Stimulated activated CD4-positive, alpha-beta T cell treated with anti-CD3 and anti-CD28 coated beads, Interleukin-12 subunit alpha, Interleukin-12 subunit beta, amount 100 ng/mL, for 4 hours (primary cell): ENCODE measurements at places on chromosomes 2 and 18.
A peak's percentile ranks its signal among the peaks of the same experiment; 100 is the strongest.

GRCh38 chr18:31356025-31356424 is 20.6 kb upstream of the DSG4 start:
- no peak for DNase-seq

DNA sequence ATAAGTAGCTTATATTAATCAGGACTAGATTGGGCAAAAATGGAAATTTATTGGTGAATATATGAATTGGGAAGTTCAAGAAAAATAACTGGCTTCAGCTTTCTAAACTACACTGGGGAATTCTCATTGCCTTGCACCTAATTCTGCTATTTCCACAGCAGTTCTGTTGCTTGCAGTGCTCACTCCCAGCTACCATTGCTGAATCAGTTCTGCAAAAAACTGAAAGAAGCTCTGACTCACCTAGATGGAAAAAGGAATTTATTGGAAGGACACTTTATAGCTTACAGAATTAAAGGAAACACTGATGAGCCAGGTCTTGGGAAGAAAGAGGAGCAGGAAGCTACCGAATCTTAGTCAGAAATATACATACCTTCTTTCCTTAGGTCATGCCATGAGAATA is 60.3 kb upstream of the ACVR1 start:
- DNase-seq = no peak

DNA sequence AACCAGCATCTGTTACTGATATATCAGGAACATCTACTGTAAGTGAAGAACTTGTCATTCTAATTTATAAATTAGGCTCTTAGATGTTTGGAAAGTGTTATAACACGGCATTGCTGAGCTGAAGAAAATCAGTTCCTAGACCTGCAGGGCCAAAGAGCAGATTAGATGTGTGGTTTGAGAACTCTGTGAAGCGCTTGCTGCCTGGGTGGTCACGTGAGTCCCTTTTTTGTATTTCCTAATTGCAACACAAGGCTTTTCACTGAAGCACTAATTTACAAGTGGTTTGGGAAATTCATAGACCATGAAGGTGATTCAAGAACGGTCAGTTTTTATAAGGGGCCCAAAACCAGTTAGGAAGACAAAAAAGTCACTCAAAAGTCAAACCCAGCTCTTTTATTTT is 106.9 kb upstream of the SP3 start:
- DNase-seq = no peak

GRCh38 chr2:54271843-54272627 is 16.0 kb upstream of the TSPYL6 start:
- no peak for DNase-seq

GRCh38 chr2:185984670-185985069 is 246.1 kb downstream of the FSIP2 start:
- DNase-seq = no peak

DNA sequence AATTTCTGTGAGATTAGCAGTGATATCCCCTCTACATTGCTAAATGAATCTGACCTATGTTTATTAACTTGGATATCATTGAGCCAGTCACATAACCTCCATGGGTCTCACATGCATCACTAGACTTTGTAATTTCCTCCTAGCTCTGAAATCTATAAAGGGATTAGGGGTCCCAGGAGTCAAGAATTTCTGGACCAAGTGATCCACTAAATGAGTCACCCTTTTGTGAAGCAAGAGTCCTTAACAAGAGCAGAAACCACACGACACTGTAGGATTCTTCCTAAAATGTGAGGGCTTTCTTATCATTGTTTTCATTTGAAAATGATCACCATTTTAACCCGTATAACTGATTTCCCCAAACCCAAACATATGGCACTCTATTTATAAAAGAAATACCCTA is 90.3 kb downstream of the DHRS9 start:
- DNase-seq = no peak

DNA sequence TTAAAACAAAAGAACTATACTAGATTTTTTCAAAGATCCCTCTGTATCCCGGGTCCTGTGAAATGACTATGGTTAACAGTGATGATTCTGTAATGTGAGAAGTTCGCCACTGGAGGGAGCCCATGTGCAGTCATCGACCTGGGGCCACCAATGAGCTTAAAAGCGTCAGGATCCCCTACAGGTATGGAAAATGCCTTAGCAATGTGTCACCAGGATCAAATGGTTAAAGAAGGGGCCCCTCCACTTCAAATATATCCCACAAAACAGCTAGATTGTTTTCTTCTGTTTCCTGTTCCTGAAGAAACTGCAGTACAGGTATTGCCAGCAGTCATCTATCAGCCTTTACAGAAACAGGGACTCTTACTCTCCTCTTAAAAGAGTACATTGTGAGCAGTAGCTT is 15.3 kb downstream of the CHRNA1 start:
- DNase-seq = peak; percentile 65

DNA sequence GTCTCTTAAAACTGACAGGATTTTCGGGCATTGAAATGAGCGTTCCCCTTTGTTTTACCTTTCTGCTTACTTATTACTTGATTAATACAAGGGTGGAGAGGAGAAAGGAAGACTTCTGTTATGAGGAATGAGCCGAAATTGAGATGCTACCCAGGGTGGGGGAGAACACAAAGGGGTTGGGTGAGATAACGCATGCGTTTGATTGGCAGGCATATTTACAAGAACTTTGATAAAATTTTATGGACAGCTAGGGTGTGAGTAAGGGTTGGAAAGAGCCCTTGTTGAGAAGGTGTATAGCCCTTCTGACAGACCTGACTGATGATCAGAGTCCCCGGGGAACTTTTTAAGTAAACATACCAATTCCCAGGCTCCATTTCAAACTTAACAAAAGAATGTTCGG is 1.8 kb downstream of the RNF138 start:
- no peak for DNase-seq

GRCh38 chr18:36630917-36631316 is 197.9 kb downstream of the TPGS2 start:
- no peak for DNase-seq

DNA sequence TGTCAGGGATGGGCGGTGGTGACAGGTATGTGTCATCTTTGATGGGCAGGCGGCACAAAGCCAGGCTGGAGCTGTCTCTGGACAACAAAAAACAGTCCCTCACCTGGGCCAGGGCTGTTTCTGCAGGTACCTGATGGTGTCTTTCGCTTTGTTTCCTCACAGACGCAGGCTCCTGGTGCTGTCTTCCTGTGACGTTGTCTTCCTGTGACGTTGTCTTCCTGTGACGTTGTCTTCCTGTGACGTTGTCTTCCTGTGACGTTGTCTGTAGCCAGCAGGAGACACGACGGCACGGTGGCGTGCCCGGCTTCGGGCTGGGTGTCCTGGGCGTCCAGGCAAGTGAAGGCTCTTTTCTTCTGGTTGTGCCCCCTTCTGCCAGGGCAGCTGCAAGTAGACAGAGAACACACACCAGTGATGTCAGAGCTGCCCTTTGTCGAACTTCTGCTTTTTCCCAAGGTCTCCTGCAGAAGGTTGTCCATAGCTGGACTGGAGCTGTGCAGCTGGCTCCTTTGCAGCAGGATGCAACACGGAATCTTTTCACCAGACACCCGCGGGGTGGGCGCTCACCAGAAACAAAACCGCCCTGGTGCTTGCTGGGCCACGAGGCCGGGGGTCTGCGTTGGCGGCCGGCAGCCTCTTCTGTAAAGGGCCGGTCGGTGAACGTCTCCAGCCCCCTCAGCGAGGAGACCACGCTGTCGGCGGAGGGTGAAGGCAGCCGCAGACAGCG is 21.1 kb downstream of the GPR35 start:
- DNase-seq = no peak

DNA sequence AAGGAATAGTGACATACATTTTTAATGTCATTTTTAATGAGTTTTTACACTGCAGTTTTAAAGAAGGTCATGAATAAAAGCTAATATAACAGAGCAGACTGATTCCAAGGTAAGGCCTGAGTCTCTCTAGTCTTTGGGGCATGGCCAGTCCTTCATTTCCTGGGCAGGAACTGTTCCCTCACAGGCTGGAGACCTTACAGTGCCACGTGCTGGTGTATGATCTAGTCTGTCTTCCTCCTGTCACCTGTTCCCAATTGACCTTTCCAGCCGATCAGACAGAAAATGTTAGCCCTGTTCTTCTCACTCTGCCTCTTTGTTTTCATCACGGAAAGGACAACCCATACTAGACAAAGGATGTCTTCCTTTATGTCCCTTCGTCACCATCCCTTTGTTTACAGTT is 33.6 kb downstream of the ZCCHC2 start:
- DNase-seq = no peak

DNA sequence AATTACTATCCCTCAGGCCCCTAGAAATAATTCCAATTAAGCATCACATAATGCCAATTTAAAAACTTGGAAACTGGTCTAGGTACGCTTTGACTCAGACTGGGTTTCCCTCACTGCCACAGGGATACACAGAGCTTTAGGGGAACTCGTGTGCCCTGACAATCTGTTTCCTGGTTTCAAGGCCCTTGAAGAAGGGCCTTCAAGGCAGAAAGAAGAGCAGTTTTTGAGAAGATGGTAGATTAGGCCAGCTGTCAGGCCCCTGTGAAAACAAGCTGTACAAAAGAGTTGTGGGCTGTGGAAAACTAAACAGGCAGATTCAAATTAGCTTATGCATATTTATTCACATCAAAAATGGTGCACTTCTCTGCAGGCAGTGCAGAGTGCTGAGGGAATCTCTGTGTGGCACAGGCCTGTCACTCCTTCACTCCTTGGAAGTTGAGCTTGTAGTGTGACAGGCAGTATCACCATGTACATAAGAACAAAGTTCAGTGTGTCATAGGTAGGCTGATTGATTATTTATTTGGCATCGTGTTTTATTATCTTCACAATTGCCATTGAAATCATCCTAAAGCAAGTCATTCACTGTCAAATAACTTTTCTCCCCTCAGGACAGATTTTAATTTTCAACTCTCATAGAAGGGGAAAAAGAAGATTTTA is 614.4 kb upstream of the GYPC start:
- DNase-seq = no peak

GRCh38 chr2:29628108-29628745 is 293.2 kb downstream of the ALK start:
- no peak for DNase-seq

- DNase-seq = no peak
These were observed 125.1 kb upstream of the HAAO start for GRCh38 chr2:42917425-42917927.
